Activated CD4-positive, alpha-beta memory T cell treated with anti-CD3 and anti-CD28 coated beads, Interleukin-2, amount 10 ng/mL, durations not matched to agents 7 days and 5 days (primary cell): ENCODE measurements at places on chromosomes 7 and 10. TPM values are rescaled to one million over a fixed set of nuclear protein-coding genes. Genes with fewer than 3 reads are reported as not detected.

DNA sequence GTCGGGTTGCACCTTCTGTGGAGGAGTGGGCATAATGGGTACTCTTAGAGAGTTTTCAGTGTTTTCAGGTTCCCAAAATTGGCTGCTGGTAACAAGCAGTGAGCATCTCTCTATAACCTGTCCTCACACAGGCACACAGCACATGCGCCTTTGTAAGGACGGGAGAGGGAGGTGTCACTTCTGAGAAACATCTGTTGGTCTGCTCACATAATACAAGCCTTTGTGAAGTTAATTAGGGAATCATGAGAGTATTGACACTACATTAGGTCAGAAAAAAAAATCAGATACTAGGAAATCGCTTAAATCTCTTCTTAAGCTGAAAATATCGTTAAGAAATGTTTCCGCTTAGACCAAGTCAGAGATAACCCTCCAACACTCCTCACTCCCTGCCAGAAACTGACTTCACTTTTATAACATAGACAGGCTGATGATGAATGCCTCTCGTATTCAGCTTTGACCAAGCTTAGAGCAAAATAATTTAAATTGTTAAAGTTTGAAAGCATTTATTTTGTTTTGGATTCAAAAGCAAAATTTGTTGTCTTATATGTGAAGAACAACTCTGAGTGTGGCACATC, 769.7 kb downstream of the TNS3 start:
- DNase-seq: no peak

GRCh38 chr7:158950914-158951635, 94.7 kb downstream of the DYNC2I1 start:
- DNase-seq: no peak

GRCh38 chr10:103759100-103759781, 96.1 kb downstream of the SH3PXD2A start:
- peak; percentile 51 for DNase-seq

- no peak for DNase-seq
These were observed 180.0 kb downstream of the PARD3 start for GRCh38 chr10:34635111-34635510.

GRCh38 chr7:130090745-130091532, 20.6 kb downstream of the KLHDC10 start:
- DNase-seq: no peak

Gene STRIP2
- total RNA-seq: 29.7 TPM

Gene ARMC10
- 31.5 TPM for total RNA-seq

Gene LIPF
- total RNA-seq: not detected

Gene FAM131B
- 1.2 TPM for total RNA-seq

Gene GPC2
- total RNA-seq: 4.8 TPM

Gene ADAM12
- 1.2 TPM for total RNA-seq
